Activated CD4-positive, CD25-positive, alpha-beta regulatory T cell treated with anti-CD3 and anti-CD28 coated beads, Interleukin-2, amount 50 U/mL, for 16 hours (primary cell): ENCODE measurements at places on chromosomes 1 and 21.

DNA sequence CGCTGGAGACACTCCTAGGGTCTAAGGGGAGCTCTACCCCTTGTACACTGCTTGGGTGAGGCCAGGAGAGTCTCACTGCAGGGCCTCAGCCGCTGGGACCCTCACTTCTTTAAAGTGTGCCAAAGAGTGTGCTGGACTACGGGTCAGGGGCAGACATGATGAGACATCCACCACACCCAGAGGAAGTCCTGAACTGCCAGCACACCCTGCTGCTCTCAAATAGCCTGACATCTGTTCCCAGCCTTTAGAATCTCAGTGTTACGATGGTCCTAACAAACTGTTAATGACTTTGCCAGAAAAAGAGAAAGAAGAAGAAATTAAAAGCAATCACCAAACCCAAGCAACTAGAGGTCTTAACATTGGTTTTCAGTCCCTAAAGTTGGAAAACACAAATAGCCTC is 49.0 kb downstream of the MRPL37 start:
- no peak for DNase-seq

- no peak for DNase-seq
Observed at GRCh38 chr1:230120921-230121381, 53.9 kb downstream of the GALNT2 start.

GRCh38 chr1:202576816-202577215 is 133.4 kb downstream of the SYT2 start:
- no peak for DNase-seq

- DNase-seq = no peak
Observed at GRCh38 chr1:53155534-53155933, 13.1 kb upstream of the SLC1A7 start.

GRCh38 chr1:210385228-210385627 is 56.5 kb downstream of the HHAT start:
- no peak for DNase-seq

DNA sequence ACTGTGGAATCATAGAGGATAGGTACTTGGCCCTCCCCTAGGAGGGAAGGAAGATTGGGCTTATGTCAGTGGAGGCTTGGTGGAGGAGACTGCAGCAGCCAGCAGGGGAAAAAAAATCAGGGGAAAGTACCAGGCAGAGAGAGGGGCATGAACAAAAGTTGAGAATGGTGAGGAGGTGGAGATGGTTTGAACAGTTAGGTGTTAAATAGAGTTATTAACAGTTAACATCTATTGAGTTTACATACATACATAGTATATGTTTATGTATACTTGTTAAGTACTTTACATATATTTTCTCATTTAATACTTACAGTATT is 136.5 kb upstream of the HNRNPU start:
- no peak for DNase-seq

DNA sequence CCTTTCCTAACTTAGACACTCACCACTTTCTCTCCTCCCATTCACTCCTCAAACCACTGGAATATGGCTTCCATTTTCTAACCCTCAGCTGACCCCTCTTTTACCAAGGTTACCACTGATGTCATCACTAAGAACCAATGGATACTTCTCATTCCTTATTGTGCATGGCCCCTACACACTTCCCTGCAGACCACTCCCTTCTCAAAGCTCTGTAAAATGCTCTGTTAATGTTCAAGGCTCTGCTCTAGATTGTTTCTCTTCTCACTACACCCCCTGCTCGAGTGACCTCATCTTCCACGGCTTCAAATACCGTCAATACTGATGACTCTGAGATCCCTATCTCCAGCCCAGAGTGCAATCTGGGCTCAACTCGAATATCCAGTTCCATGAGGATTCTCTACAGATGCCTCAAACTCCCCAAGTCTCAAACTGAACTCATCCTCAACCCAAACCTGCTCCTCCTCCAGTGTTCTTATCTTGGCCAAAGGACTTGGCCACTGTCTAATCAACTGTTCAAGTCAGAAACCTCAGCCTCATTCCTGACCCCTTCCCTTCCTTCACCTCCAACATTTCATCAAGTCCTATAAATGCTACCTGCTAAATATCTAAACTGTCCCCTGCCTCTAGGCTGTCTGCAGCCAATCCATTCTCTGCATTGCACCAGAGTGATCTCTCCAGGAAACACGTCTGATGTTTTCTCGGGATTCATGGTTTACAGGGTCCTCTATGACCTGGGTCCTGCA is 41.3 kb upstream of the BMP8B start:
- DNase-seq = no peak

GRCh38 chr1:111484391-111485026 is 10.7 kb downstream of the C1orf162 start:
- DNase-seq = no peak

- DNase-seq = no peak
Observed at GRCh38 chr1:2821373-2821955, 20.0 kb upstream of the TTC34 start.

DNA sequence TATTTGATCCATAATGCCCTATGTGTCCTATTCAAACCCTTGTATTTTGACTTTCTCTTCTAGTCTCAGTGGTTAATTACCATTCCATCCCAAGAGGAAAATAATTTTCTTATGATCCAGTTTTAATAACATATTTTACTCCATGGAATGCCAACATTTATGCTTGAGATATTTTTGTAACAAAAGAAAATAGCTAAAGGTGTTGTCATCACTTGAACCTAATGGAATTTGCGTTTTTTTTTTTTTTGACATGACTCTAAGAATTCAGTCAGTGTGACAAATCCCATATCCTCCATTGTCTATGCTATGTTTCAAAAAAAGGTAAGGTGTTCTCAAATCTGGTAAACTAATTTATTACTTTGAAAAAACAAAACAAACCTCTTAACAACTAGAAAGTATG is 324.1 kb upstream of the ADAMTS5 start:
- no peak for DNase-seq

DNA sequence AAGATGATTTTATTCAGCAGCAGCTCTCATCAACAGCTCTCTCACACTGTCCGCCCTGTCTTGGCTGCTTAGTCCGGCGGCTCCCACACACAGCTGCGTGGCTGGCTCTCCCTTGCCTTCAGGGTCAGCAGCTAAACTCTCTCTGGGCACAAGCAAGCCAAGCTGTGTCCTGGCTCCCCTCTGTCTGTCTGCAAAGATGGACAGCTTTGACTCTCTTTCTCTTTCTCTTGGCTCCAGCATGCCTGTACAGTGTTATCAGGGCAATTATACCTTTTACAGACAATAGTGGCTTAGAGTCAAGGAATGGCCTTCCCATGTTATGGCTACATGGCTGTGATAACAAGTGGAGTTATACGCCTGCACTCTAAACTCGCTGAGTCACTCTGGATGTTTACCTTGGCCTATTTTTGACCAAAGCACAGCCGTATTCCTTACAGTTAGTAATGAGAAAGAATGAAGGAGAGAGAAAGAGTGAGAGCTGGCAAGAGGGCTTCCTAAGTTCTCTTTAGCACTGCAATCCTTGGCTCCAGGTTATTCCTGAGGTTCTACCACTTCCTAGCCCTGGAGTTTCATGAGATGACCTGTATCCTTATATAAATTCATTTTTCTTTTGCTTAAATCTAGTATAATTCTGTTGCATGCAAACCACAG is 59.9 kb upstream of the ZSWIM5 start:
- DNase-seq = no peak
